ENCODE measurements at places on chromosomes 13 and 19.

DNA sequence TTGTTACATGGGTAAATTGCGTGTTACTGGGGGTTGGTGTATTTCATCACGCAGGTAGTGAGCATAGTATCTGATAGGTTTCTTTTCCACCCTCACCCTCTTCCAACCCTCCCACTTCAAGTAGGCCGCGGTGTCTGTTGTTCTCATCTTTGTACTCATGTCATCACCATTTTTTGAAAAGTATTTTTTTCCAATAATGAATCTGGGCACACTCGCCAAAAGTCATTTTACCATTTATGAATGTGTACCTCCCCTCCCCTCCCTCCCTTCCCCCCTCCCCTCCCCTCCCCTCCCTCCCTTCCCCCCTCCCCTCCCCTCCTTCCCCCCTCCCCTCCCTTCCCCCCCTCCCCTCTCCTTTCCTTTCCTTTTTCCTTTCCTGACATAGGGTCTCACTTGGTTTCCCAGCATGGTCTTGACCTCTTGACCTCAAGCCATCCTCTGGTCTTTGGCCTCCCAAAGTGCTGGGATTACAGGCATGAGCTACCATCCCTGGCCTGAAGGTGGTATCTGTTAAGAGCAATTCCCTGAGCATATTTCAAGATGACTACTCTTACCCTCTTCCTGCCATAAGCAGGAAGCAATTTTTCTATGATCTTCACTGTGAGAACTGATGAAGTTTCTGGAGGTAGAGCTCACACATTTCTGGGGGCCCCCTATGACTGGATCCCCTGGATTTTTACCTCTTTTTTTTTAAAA, 15.7 kb downstream of the ZNF627 start:
- no peak for DNase-seq

DNA sequence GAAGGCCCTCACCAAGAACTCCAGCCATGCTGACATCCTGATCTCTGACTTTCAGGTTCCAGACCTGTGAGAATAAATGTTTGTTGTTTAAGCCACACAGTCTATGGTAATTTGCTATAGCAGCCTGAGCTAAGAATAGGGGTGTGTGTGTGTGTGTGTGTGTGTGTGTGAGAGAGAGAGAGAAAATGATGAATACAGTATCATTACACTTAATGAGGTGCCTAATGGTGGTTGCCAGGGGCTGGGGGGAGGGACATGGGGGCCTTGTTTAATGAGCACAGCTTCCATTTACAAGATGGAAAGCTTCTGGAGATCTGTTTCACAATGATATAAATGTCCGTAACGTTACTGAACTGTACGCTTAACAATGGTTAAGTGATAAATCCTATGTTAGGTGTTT, 53.8 kb upstream of the LATS2 start:
- DNase-seq = no peak

DNA sequence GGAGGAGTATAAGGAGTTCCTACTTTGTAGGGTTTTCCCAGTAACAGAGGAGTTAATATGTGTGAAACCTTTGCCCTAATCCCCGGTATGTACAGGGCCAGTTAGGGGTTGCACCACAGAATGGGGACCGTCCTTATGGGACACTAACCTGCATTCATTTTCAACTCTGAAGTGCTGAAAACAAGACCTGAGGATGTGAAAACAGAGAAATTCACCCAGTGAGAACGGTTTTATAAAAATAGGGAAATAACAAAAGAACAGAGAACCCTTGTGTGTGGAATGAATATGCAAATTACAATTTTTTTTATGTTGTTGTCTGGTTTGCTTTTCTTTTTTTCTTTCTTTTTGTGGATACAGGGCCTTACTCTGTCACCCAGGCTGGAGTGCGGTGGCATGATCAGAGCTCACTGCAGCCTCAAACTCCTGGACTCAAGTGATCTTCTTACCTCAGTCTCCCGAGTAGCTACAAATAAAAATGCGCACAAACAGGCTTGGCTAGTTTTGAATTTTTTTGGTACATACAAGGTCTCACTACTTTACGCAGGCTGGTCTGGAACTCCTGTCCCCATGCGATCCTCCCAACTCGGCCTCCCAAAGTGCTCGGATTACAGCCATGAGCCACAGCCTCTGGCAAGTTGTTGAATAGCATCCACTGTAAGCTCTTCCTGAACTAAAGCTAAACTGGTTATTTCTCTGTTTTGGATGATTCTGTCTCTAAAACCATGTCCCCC, 10.6 kb downstream of the CLC start:
- no peak for DNase-seq

DNA sequence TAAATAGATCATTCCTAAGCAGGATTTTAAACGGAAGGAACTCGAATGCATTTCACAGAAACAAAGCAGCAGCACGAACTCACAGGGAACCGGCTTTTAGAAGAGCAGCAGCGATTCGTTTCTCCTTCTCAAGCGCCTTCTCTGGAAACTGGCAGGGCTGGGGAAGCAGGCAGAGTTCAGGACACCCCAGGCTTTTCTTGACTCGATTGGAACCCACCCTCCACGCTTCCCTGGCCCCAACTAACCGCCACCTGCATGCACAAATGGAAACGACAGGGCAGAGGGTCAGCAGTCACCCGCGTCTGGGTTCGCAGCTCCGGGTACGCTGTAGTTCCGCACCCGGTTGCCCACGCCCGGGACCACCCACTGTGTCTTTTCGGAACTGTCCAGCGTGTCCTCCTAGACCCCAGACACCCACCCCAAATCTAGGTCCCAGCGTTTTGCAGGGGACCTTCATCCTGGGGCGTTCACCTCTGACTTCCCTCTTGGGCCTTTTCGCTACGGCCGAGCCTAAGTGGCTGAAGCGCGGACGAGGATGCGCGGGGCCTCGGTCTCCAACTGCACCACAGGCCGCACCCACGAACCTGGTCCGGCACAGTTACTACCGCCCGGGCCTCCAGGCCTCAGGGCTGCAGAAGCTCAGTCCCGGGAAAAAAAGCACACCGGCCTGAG, 500 bp downstream of the ZFP30 start:
- peak; percentile 16 for DNase-seq

GRCh38 chr19:2613507-2614295, 88.8 kb downstream of the GNG7 start:
- DNase-seq = peak; percentile 27

All from NT2/D1 (cell line).